Cardiac septum (tissue), 1 donor: ENCODE measurements at places on chromosomes 4 and X. TPM values are rescaled to one million over a fixed set of nuclear protein-coding genes. Genes with fewer than 3 reads are reported as not detected.

The CT83 gene
- total RNA-seq: not detected

The VEGFC gene
- total RNA-seq: 15.0 TPM

The MYOZ2 gene
- 727 TPM for total RNA-seq

The NHSL2 gene
- total RNA-seq: 6.7 TPM

The HAUS3 gene
- total RNA-seq: 5.6 TPM

The ATP1B4 gene
- total RNA-seq: 16.9 TPM

The ZCCHC12 gene
- total RNA-seq: 0.30 TPM

The GLRA2 gene
- not detected for total RNA-seq

The SPIN4 gene
- 1.6 TPM for total RNA-seq

DNA sequence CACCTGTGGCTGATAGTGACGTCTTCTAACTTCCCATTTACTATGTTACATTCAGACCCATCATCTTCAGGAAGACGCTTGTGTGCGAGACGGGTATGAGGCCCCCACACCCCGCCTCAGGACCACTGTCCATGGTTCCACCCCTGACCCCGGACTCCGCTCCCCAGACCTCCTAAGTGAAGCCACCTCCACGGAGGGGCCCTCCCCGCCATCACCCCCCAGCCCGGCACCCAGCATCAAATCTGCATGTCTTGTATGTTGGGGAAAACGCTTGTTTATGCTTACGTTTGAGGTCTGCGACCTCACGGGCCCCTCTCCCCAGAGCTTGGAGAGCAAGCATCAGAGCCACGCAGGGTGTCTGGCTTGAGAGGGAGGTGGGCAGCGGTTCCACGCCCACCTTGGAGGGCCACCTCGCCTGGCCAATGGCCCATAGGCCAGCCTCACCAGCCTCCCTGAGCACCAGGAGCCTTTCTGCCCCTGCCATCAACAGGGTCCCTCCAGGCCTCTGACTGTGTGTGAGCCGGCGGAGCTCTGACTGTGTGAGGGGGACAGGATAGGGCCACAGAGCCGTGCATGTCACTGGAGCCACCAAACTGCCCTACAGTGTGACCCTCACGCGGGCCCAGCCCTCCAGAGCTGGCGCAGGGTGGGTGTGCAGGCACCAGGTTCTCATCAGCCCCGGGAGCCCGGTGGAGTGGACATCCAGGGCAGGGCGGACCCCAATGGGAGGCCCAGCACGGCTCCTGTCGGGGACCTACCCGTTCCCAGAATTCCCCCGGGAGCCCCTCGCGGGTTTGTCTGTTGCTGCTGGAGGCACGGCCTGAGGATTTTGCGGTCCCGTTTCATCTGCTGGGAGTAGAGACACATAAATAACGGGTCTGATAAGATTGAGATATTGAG lies 88.4 kb upstream of the NKX1-1 start:
- peak; percentile 62 for DNase-seq

DNA sequence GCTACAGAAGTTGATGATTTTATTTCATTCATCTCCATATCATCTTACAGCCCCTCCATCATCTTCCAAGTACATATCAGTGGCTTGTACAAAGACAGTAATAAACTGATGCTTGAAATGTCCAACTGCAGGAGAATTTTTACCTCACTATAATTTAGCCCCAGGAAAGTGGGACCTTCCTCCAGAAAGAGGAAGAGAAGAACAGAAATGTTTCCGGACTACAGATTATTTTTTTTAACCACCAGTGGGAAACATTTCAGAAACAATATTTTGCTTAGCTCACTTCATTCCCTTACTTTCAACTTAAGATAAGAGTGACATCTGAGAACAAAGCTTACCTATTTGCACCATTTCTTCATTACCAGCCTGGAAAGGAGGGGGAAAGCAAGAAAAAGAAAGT lies 2.0 kb downstream of the ADAMTS3 start:
- DNase-seq: no peak

DNA sequence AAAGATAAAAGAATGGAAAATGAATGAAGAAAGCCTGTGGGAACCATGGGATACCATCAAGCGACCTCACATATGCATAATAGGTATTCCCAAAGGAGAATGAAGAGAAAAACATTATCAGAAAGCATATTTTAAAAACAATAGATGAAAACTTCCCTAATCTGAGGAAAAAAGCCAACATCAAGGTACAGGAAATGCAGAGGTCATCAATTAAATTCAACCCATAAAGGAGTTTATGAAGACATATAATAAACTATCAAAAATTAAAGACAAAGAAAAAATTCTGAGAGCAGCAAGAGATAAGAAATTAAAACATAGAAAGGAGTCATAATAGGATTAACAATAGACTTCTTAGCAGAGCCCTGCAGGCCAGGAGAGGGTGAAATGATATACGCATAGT lies 397.5 kb downstream of the GPM6A start:
- DNase-seq: no peak

GRCh38 chrX:31445542-31445941 lies 373.7 kb upstream of the FTHL17 start:
- no peak for DNase-seq

- DNase-seq: no peak
These were observed 439.2 kb downstream of the ARHGAP24 start for GRCh38 chr4:85913931-85914694.

DNA sequence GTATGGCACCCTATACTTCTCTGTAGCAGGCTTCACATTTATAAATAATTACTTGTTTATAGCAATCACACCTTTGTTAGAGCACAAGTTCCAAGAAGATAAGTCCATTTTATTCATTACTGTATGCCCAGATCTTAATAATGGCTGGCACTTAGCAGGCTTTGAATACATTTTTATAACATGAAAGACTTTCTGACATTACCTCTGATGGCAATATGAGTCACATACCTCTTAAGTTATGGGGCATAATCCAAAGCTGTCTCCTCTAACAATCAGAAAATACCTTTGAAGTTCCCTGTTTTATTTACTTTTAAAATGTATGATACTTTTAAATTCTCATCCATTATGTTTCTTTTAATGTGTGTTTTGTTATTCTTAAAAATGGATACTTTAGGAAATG lies 12.2 kb downstream of the SCRG1 start:
- DNase-seq: no peak

DNA sequence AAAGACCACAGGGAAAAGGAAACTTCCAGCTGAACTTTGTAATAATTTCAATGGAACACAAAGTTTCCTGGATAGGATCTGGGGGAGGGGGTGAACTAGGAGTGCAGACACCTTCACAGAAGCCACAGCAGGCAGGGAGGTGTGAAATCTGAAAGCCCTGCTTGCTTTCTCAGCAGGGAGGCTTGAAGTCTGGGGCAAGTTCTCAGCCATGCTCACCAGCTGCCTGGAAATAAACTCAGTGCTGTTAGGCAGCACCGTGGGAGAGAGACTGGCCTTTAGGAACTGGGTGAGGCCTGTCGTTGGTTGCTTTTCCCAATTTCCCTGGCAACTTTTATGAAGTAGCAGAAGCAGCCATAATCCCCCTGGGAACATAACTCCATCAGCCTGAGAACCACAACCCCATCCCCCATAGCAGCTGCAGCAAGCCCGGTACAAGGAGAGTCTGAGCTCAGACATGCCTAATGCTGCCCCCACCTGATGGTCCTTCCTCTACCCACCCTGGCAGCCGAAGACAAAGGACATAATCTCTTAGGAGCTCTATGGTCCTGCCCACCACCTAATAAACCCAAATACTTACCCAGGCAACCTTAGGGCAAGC lies 39.2 kb upstream of the NMU start:
- no peak for DNase-seq

- DNase-seq: no peak
These were observed 70.9 kb upstream of the FAT4 start for GRCh38 chr4:125243789-125244397.

DNA sequence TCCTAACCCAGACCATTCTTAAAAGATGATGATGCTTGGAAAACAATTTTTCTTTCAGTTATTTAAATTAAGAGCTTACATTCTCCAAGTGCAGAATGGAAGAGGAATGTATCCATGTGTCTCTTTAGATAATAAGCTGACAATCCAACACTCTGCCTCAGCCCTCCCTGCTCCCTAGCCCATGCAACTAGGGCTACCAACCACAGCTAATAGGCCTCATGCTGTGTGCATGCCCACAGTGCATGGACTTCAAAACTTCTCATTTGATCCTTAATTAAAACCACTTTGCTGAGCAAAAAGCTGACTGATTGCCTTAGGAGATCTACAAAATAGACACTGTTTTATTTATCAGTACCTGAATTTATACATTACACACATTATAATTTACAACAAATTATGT lies 473.9 kb downstream of the GALNTL6 start:
- DNase-seq: no peak

GRCh38 chr4:138494931-138495330 lies 252.8 kb upstream of the SLC7A11 start:
- DNase-seq: no peak

- DNase-seq: no peak
These were observed 84.0 kb downstream of the RBPJ start for GRCh38 chr4:26404743-26405206.

- DNase-seq: no peak
These were observed 489.8 kb downstream of the PABPC4L start for GRCh38 chr4:133711817-133712216.

DNA sequence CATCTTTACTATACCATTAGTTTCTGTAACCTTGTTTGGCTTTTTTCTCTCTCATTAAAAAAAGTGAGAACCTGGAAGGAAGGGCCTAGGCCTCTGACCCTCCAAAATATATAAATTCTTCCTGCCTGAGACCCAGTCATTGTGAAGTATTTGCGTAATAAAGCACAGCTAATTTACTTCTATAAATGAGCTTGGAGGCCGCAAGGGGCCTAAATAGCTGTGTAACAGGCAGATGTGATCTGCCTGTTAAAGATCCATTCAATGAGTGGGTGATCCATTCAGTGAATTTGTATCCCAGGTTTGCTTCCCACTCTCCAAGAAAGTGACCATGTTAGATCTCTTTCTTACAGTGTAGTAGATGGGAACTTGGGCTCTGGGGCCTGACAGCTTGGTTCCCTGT lies 595 bp upstream of the PYURF start:
- no peak for DNase-seq

DNA sequence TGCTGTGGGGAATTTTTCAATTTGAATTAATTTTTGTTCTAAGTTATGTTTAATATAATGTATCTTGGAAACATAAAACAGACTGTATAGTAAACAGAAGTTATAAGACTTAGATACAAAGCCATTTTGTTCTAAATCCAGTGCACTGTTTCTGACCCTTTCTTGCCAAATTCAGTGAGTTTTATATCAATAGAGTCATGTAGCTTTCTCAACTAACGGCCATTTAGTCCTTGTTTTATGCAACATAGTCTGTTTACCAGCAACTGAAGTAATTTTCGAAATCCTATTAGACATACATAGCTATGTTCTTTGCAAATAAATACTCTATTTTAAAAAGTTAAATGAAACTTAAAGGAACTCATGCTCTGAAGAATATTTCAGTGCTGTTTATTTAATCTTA lies 242.8 kb downstream of the ADGRL3 start:
- DNase-seq: no peak

DNA sequence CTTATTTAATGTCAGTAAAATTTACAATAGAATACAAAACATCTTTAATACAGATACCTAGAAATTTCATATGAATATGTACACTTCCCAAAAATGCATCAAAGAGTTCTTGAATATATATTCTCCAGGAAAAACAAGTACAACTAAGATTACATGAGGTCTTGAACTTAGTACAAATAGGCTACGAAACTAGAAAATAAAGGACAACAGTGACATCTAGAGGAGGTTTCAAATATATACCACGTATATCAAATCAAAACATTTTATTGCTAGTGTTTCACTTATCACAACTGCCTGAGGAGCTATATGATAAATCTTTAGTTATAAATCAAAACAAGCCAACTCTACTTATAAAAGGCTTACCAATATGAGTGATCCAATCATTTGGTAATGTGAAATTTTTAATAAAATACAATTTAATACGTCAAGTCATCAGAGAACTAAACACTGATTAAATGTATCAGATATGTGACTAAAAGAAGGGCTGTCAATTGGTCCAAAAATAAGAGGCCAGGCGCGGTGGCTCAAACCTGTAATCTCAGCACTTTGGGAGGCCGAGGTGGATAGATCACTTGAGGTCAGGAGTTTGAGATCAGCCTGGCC lies 36.6 kb downstream of the ANAPC10 start:
- DNase-seq: no peak

DNA sequence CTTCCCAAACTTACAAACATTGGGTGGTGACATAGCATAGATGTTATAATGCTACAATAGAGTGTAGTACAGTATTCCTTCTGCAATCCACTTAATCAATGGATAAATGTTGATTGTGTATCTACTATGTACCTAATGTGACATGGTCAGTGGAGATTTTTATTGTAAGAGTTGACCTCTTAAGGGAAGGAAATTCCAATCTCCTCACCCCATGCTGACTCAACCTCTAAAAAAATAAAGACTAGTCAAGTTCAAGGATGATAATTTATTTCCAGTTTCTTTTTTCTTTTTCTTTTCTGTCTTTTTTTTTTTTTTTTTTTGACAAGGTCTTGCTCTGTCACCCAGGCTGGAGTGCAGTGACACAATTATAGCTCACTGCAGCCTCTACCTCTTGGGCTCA lies 206.5 kb upstream of the STS start:
- DNase-seq: no peak

DNA sequence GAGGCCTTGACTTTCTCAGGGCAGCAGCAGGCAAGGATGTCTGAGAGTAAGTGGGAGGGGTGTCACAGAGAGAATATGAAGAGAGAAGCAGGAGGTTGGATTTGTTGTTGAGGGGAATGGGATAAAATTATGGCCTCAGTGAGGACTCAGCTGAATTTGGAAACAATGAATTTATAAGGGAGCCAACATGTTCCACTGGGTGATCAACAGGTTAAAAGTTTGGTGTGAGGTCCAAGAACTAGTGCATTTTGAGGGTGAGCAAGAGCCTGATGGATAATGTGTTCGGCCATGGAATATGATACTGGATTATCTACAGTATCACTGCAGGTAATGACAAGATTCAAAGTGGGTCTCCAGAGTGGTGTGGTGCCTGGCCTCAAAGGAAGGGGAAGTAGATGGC lies 33.5 kb downstream of the LIMCH1 start:
- no peak for DNase-seq

DNA sequence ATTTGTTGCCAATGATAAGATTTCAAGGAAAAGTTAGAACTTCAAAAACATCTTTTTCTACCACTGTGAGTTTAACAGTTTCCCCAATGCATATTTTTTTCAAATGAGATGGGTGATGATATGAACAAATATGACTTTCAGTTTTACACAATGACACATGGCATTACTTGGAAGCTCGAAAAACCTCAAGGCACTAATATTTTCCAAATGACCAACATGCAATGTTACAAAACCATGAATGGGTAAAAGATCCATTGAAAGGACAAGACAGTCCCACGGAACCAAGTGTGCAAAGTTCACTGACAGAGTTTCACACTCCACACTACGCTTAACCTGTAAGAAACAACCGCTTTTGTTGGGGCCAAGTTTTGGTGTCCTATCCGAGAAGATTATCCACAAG lies 84.5 kb downstream of the CD99L2 start:
- no peak for DNase-seq

- DNase-seq: no peak
These were observed 106.4 kb downstream of the RNF150 start for GRCh38 chr4:141026900-141027299.

GRCh38 chr4:31343061-31343460 lies 622.9 kb downstream of the PCDH7 start:
- no peak for DNase-seq

- DNase-seq: peak; percentile 87
These were observed 197.3 kb downstream of the OR13H1 start for GRCh38 chrX:131741103-131741581.

- DNase-seq: no peak
These were observed 387.8 kb downstream of the PRR32 start for GRCh38 chrX:127207326-127207725.
